Upper lobe of left lung (tissue), 6 donors: ENCODE measurements at places on chromosomes 5 and 9.

DNA sequence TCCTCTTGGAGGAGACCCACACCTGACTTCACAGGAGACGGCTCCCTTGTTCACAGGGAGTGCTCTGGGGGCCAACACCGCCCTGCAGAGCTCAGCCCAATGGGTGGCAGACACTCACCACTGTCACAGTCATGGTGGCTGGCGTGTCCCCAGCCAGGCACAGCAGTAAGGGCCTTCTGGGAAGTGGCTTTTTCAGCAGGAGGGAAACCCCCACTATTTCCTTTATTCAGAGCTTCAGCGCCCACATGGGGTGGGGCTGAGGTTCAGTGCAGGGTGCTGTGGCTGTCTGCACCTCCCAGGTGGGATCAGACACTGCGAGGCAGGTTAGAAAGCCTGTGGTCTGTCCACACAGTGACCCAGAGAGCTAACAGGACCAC is 3.6 kb upstream of the SNAPC4 start:
- no peak for DNase-seq

DNA sequence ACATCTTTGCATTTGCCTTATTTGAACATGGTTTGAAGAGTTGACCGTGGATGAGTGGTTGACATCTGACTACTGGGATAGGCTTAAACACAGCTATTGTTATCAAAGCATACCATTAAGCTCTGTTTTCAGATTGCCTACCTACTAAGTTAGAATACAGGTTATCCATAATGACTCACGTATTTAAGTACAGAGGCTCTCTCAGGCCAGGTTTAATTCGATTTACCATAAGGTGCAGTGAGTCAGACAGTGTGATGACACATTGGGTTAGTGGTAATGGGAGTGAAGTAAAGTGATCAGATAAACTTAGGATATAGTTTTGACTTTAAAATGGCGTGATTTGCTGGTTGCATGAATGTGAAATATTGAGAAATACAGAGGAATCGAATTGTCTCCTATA is 732.0 kb upstream of the CTNND2 start:
- DNase-seq = no peak

GRCh38 chr9:136937186-136938001 is 7.1 kb downstream of the FBXW5 start:
- no peak for DNase-seq

GRCh38 chr9:77426712-77427111 is 221.4 kb downstream of the GNA14 start:
- DNase-seq = no peak

GRCh38 chr5:103357636-103358035 is 99.1 kb downstream of the MACIR start:
- DNase-seq = no peak

- peak; percentile 58 for DNase-seq
Observed at GRCh38 chr5:75052192-75053053, at the start of gene GCNT4. TSS of gene GCNT4 (minus strand) at chr5:75052558. CDS start at chr5:75030037, 22,521 bp downstream.

DNA sequence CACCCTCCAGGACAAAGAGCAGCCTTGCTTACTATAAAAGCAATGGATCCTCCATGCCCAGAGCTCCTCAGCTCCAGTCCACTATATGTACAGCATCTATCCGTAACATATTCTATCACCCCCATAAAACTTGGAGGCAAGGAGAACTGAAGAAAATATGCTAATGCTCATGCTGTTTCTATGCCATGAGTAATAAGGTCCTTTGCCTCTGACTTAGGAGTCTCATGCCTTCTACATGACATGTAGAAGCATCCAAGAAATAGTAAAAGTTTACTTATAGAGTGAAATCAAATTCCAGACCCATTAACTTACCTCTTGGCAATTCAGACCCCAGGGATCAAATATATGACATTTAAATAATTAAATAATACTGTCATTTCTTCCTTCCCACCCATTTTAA is 33.7 kb downstream of the SSBP2 start:
- DNase-seq = no peak

GRCh38 chr9:37582548-37583157 is 6.5 kb upstream of the FBXO10 start:
- DNase-seq = no peak

DNA sequence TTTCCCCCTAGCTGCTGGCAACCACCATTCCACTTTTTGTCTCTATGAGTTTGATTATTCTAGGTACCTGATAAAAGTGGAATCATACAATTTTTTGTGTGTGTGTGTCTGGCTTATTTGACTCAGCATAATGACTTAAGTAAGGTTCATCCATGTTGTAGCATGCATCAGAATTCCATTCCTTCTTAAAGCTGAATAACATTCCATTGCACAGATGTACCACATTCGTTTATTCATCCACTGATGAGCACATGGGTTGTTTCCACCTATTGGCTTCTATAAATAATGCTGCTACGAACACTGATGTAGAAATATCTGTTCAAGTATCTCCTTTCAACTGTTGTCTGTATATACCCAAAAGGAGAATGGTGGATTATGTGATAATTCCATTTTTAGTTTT is 33.7 kb downstream of the AP3B1 start:
- DNase-seq = no peak

GRCh38 chr5:129609710-129610109 is 138.2 kb upstream of the MINAR2 start:
- DNase-seq = no peak

DNA sequence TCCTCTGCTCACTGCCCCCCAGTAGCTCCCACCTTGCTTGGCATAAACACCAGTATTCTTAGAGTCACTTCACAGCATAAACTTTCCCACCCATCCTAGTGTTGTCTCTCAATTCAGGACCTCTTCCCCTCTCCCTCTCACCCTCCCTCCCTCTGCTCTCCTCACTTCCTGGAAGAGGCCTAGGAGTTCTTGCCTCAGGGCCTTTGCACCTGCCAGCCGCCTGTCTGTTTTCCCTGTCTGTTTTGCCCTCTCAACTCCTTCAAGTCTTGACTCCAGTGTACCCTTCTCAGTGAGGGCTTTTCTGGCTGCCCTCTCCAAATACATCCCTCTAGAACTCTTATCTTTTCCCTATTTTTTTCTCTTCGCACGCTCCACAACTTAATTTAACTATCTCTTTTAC is 86.2 kb downstream of the ENTREP1 start:
- DNase-seq = no peak

DNA sequence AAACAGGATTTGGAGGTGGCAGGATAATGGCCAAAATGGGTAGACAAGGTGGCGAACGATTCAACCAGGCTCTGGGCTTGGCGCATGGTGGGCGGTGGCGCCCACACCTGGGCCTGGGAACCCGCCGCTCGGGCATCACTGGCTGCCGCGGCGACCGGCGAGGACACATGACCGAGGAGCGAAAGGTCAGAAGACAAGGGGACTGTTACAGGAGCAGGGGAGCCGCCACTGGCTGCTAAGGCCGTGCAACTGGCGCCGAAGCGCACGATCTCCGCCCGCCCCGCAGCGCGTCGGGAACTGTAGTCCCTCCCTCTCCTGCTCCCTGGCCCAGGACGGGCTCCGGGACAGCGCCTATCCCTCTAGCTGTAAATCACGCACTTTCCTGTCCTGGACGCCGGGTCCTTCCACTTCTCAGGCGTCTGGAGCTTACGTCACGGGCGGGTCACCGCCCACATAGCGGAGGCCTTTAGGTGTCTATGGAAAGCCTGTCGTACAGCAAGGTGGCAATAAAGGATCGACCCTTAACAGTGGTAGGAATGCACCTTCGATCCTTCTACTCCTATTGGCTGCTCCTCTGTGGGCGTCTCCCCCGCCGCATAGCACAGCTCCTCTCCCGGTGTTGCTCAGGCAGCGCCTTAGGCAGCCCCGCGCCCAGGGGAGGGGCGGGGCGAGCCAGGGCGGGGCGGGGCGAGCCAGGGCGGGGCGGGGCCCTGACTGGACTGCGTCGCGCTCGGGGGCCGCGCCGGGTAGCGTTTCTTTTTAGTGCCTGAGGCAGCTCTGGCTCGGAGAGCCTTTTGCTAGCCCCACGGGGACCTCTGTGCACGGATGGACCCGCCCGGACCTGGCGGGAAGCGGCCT is at the start of gene ICE1:
TSS of gene ICE1 (plus strand) at position 717 of the 858 bp plus-strand sequence. CDS start 239 bp downstream, outside the sequence.
- peak; percentile 97 for DNase-seq

- no peak for DNase-seq
Observed at GRCh38 chr5:91158011-91158410, 225.1 kb downstream of the ARRDC3 start.

DNA sequence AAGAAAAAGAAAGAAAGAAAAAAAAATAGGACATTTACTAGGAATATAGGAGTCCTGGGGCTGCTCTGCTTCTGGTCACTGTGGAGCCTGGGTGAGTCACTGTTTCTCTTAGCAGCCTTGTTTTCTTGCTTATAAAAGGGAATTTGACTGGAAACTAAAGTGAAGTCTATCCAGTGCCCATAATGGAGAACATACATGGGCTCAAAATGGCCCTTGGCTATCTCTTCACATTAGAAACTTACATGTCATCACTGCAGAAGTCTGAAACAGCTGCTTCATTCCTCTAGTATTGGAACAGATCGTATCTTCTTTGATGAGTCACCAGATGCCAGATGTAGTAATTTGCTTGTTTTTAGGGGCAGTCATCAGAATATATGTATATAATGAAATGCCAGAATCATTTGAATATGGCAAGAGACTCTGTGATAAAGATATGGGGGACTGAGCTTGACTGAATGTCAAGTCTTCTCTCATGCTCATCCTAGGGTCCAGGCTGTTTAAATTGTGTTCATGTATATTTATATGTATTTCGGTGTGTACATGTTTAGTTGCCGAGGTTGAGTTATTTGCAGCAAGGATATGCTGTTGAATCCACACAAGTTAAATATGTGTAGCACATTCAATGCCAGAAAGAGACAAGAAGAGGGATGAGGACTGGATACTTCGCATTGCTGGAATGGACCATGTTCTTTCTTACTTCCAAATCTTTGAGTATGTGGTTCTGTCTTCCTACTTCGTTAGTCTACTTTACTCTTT is 56.7 kb downstream of the SGCD start:
- no peak for DNase-seq

- no peak for DNase-seq
Observed at GRCh38 chr5:6606884-6607558, 25.8 kb downstream of the NSUN2 start.

DNA sequence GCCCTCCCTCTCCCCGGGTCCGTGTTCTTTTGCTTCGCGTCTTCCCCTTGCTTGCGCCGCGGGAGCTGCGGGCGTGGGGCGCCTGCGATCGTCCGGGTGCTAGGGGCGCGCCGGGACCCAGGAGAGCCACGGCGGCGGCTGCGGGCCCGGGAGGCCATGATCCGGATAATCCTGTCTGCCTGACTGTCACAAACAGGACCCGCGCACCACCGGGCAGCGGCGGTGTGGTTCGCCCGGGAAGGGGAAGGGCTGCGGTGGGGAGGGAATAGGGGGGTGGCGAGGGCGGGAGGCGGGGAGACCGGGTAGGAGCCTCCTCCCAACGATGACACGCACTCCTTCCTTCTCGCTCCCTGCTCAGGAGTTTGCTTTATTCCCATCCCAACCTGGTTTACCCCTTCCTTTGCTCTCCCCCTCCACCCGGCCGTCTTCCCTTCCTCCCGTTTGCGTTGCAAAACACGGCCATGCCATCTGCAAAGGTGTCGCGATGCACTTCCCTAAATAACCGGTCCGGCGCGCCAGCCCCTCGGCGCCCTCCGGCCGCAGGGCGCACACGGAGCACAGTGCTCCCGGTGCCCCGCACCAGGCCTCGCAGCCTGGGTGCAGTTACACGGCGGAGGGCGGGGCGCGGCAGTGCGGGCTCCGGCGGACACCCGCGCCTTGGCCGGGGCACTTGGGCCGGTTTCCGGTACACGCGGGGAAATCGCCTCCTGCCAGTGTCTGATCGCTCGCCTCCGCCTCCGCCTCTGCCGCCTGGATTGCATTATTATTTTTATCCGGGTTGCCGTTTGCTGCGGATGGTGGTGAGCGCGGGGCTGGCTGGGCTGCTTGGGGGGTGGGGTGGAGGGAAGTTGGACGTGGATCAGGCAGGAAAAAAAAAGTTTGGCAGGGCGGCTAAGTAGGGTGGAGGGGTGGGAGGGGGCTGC is 1.5 kb downstream of the SMARCA2 start:
- peak; percentile 94 for DNase-seq

DNA sequence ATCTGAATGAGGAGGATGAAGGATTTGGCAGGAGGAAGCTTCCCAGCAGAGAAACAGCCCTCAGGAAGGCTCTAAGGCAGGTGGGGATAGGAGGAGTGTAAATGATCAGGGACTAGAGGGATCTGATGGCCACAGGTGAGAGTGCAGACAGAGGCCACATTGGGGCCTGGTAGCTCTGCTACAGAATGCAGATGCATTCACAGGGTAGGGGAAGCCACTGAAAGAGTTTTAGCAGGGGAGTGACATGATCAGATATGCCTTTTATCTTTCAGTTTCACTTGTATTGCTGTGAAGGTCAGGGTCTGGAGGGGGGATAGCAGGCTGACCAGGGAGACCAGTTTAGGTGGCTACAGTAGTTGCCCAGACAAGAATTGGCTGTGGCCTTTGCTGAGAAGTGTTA is 3.0 kb downstream of the TXNDC15 start:
- no peak for DNase-seq

DNA sequence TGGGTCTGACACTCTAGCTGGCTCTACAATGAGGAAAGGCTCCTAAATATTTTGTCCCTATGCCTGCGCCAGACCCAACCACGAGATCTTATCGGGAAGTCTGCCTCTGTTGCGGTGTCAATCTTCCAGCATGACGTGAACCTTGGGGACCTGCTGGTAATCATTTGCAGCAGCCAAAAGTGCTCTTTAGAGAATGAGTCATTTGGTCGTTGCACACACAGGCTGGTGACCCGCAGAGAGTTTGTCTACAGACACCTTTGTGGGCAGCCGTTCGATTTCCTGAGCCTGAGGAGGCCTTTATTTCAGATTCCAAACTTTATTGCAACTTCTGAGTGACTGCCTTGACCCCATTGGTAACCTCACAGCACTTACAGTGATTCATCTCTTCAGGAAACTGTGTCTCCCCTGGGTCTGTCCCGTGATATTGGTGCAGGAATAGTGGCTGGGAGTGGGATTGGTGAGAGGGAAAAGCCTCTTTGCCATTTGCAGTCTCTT is 326.1 kb downstream of the NSG2 start:
- no peak for DNase-seq

- DNase-seq = no peak
Observed at GRCh38 chr5:150527038-150527437, 19.1 kb downstream of the NDST1 start.

DNA sequence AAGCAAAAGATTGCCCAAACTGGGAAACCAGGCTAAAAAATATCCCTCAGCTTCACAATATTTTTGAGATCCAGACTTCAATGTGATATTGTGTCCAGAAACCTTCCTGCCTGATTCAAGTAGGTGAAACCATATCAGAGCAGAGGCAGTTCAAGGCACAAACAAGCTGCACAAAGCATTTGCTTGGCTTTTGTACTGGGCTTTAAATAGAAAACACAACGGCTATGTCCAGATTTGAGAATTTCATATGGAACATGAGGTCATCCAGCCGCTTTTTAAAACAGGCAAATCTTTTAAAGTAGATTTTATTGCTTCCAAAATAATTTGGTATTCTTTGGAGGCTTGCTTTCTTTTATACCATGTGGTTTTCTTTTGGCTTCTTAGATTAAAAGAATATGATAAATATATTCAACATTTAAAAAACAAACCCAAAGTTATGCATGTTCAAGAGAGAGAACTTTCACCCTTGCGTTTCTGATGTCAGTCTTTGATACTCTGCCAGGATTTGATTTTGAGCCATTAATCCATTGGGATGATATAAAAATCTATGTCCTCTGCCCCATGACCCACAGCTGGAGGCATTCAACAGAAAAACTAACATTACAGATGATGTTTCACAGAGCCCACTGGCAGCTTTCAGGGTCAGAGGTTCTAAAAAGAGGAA is 29.0 kb upstream of the CCDC112 start:
- no peak for DNase-seq
